Activated naive CD4-positive, alpha-beta T cell treated with Interleukin-2 at 50 U/mL for 16 hours (primary cell): ENCODE measurements at places on chromosomes 1 and 21.

- no peak for DNase-seq
Observed at GRCh38 chr1:46333300-46334029, 7.1 kb upstream of the NSUN4 start.

DNA sequence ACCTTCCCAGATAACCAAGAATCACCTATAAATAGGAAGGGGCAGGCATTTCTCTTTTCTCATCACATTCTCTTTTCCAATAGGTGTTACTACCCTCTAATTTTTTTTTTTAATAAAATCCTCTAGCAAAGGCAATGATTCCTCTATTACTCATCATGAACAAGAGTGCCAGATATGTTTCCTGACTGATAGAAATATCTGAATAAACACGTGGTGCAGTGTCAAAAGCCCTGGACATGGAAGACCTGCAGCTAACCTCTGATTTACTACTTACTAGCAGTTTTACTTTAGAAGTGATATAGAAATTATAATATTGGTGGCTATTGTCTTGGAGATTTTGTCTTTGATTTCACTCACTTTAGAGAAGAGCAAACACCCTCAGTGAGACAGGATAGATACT lies 194.6 kb upstream of the SAMSN1 start:
- DNase-seq: no peak

- DNase-seq: no peak
Observed at GRCh38 chr21:31683029-31683428, 23.5 kb downstream of the SOD1 start.

DNA sequence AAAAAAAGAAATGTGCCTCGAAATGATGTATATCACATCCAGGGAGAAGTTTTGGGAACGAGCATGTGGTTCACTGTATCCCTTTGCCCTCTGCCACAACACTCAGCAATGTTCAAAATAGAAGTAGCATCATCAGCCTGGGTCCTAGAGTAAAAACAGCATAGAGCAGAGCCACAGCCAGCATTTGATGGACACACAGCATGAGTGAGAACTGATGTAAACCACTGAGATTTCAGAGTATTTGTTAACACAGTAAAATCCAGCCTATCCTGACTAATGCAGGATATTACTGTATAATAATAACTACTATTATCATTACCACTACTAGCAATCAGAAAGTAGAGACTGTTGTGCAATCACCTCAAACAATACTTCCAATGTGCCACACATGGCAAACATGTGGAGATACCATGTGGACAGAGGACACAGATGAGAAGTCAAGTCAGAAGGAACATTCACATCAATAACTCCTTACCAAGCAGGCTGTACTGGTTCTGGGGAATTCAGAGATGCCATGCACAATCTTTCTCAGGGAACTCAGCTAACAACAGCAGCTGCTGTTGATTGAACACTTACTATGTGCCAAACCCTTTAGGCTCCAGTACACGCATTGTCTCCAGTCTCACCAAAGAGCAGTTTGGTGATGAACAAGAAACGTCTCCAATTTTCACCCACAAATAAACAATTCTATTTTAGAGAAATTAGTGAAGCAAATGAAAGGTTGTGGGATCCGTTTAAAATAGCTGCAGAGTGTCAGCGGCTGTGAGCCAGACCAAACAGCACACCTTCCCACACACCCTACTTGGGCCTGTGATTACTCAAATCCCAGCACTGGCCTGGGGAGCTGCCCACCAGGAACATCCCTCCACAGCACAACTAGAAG lies 16.6 kb upstream of the GFI1 start:
- no peak for DNase-seq

DNA sequence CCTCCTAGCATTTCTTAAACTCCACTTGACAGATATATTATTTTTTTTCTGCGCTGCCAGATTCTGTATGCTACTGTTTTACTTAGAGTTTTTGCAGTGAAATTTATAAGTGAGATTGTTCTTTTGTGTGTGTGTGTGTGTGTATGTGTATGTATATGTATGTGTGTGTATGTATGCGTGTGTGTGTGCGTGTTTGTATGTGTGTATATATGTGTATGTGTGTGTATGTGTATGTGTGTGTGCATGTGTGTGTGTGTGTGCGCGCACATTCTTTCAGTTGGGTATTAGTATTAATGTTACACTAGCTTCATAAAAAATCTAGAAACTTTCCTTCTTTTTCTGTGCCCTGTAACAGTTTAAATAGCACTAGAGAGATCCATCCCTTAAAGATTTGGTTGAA lies 152.6 kb upstream of the CSF3R start:
- DNase-seq: no peak

- DNase-seq: no peak
Observed at GRCh38 chr1:8170059-8170835, 144.1 kb upstream of the ERRFI1 start.

DNA sequence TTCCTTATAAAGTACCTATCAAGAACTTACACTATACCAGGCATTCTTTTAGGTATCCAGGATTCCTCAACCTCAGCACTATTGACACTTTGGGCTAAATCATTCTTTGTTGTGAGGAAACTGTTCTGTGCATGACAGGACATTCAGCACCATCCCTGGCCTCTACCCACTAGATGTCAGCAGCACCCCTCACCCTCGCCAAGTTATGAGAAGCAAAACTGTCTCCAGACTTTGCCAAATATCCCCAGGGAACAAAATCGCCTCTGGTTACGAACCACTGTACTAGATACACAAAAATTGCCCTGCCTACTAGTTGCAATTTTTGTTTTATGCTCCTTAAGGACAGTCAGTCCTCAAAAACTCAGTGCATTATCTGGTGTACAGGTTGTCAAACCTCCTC lies 35.7 kb downstream of the PALMD start:
- DNase-seq: no peak

- peak; percentile 79 for DNase-seq
Observed at GRCh38 chr1:246002725-246003441, 504.2 kb downstream of the SMYD3 start.

GRCh38 chr1:204728456-204728855 lies 42.9 kb upstream of the LRRN2 start:
- no peak for DNase-seq

DNA sequence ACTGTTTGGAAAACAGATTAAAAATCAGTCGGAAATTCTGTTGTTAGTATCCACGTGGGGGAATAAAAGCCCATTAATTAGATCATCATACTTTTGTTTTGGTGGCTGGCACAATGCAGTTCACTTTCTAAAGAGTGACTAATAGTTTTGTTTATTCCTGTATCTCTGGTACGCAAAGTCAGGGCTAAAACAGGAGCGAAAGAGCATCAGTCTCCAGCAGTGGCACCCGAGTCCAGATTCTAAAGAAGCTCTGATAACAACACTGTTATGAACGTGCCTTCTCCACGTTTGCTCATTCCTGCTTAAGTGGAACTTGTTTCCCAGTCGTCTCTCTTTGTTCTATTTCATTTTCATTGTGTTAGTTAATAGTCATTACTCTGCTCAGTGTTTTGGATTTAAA lies 69.6 kb downstream of the HSPA13 start:
- no peak for DNase-seq

- no peak for DNase-seq
Observed at GRCh38 chr21:37552496-37553029, 186.0 kb downstream of the DYRK1A start.

- no peak for DNase-seq
Observed at GRCh38 chr1:152739841-152740240, 18.0 kb upstream of the KPRP start.

DNA sequence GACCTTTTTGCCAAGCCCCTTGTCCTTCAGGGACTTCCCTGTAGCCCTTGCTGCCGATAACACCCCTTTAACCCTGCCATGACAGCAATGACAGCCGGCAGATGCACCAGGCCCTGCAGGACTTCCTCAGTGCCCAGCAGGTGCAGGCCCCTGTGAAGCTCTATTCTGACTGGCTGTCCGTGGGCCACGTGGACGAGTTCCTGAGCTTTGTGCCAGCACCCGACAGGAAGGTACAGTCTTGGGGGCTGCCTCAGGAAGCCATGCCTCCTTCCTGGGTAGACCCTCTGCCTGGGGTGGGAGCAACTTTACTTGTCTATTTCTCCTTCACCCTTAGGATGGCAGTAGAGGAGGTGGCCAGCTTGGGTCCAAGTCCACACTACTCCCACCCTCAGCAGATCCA lies 16.1 kb upstream of the PADI6 start:
- no peak for DNase-seq

GRCh38 chr1:147786536-147786935 lies 26.1 kb upstream of the GJA5 start:
- DNase-seq: no peak

DNA sequence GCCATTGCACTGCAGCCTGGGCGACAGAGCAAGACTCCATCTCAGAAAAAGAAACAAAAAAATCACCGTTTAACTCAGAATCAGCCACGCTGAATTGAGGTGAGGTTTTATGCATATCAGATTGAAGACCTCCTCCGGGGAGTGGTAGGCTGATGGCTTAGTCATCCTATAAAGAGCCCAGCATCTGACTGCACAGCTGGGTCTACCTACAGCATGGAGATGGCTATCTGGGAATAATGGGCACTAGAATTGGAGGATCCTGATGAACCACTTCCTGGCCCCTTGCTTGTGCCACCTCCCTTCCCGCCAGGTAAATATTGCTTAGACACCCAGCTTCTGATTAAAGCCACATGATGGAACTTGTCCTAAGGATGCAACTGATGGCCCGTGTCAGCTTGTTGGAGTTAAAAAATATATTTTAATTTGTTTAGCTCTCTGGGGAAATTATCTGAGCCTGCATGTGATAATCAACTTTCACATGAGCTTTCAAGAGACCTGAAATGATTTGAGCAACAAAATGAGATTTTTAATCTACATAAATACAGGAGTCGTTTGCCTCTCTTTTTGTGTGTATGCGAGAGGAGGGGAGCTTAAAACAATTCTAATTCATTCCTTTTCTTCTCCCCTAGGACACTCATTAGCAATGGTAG lies 157.2 kb downstream of the KIF26B start:
- DNase-seq: no peak

GRCh38 chr1:115218699-115219098 lies 119.3 kb downstream of the NGF start:
- no peak for DNase-seq

DNA sequence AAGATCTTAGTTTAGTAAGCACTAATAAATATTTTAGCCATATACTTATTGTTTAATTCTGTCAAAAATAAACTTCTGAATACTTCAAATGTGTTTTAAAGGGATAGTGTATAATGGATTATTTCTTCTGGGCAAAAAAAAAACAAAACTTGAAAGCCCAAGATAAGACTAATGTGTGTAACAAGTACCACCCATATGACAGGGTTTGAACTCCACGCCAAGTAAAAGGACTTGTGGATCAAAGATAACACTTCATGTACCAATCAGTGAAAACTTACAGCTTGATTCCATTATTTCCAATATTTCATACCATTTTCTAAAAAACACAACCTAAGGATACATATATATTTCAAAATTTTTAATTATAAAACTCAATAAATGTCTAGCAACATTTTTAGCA lies 59.5 kb downstream of the DENND1B start:
- DNase-seq: no peak

- DNase-seq: no peak
Observed at GRCh38 chr1:212976586-212976985, 26.2 kb downstream of the VASH2 start.

DNA sequence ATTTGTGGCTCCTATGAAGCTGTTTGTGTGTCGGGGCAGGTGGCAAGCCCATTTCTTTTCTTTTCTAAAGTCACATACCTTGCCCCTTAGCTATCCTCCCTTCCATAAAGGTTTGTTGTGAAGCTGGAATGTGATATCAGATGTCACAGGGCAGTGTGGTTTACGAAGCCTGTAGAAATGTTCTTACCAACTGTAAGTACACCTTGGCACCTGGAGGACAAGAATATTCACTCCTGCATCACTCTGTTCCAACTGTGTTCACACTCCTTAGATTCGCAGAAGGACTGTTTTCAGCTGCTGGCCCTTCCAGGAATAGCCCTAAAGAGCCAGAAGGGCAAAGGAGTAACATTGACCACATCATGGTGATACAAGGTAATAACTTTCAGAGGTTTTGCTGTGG lies 176.9 kb downstream of the FGGY start:
- DNase-seq: no peak

DNA sequence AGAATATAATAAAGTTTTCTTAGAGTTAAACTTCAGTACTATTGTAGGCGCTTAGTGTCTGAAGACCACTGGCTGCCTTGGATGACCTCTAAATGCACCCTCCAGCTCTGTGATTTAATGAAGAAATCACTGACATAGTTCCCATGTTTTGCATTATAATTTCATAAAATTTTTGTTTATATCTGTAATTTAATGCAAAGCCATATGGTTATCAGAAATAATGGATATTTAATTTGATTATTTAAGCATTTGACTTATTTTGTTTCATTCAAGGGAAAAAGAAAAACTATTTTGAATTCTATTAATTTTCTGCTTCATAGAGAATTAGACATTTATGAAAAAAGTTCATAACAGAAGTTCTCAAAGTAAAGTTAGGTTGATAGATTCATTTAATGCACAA lies 18.6 kb downstream of the CRB1 start:
- no peak for DNase-seq

GRCh38 chr1:11053758-11054137 lies 6.1 kb downstream of the SRM start:
- peak; percentile 13 for DNase-seq

DNA sequence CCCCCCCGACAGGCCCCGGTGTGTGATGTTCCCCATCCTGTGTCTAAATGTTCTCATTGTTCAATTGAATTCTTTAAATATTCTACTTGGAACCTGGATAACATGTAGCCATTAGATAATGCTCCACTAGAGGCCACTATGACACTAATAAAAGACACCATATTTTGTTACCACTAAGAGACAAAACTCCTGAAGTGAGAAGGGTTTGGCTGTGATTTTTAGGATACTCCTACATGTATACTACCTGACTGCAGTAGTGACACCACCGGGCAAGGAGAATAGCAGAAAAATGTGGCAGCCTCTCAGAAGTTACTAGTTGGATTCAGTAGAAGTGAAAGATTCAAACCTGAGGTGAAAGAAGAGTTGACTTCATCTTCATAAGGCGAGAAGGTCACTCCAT lies 36.0 kb downstream of the F5 start:
- DNase-seq: no peak

DNA sequence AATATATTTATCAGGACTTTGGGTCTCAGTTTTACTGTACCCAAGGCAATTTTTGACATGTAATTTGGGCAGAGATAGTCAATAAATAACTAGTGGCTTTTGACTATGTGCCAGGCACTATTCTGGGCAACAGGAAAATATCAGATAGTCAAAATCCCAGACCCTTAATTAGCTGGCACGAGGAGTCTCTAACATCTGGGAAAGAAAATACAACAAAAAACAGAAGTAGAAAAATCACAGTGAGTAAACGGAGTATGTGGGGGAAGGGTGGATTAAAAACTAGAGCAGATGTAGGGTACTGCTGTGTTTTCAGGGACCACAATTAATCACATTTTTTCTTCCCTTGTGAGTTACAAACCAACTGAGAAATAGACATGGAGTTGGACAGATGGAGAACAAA lies 217.8 kb downstream of the NCAM2 start:
- no peak for DNase-seq

- no peak for DNase-seq
Observed at GRCh38 chr1:67304023-67304422, 3.6 kb upstream of the IL12RB2 start.

DNA sequence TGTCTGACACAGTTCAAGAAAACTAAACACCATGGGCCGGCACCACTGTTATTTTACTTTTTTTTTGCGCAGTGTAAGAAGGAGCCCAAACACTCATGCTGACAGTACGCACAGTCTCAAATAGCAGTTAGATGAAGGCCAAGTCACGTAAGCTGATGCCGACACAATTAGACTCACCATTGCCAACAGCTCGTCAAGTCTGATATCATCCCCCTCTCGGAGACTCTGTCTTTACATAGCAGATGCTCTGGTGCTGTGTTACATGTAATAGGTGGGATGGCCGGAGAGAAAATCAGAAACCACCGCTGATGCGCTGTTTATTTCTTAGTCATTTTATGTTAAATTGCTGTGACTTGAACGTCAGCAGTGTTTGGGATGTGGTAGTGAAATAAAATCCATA lies 49.3 kb downstream of the TGFB2 start:
- DNase-seq: no peak
